SW 1271 (cell line): ENCODE measurements at places on chromosomes 1 and 21.

DNA sequence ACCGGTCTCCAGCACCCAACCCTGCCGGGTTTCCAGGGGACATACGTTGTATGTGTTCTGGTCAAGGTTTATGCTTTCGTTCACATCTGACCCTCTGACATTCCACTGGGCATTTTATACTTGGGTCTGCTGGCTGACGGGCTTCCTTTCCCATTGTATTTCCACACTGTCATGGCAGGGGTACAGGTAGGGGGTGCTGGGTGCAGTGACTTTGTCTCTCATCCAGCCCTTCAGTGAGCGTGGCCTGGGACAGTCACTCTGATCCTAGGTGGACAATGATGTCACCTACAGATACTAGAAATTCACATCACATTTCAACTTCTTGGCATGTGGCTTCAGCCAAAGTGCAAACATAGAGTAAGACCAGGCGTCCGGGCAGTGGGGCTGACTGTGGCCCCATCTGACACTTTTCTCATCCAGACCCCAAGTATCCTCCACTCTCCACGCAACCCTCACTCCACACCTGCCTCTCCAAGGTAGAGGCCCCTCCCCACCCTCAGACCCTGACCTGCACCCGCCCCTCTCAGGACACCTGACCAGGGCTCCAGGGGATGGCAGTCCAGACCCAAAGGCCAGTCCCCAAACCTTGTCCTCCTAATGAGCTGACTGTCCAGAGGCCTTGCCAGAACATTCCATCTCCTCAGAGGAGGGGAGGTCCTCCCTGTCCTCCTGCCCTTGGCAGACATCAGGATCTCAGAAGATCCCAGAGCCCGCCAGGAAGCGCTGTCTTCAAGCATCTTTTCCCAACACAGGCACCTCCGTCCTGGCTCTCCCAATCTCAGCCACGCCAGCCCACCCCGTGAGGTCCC is 743 bp upstream of the KRTAP10-10 start:
- no peak for DNase-seq

- no peak for DNase-seq
Measured at GRCh38 chr1:46372431-46372830, 21.7 kb upstream of the FAAH start.

GRCh38 chr1:200866521-200866920 is 6.3 kb upstream of the GPR25 start:
- no peak for DNase-seq

GRCh38 chr1:235866913-235867845 is 473 bp upstream of the LYST start:
- peak; percentile 54 for DNase-seq

DNA sequence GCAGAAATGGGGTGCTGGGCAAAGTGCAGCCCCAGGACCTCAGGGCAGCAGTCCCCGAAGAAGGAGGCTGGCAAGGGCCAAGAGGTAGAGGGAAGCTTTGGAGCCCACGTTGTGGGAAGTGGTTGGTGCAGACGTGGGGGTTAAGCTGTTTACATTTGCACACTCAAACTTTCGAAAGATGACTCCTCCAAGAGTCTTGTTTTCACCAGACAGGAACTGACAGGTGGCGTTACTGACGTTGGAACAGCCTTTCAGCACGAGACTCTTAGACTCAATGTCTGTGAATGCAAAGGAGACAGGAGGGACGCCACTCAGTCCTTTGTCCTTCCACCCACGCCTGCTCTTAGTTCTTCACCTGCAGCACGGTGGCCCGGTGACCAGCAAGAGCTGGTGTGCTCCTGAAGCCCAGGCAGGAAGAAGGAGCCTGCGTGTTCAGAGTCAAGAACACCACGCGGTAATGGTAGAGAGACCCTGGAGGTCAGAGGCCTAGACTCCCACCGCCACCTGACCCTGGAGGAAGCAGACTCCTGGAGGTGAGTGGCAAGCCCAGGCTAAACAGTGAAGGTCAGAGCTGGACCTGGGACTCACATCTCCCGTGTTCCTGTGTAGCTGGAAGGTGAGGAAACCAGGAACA is 15.9 kb downstream of the LYPD8 start:
- no peak for DNase-seq

GRCh38 chr1:11284784-11285183 is 11.8 kb downstream of the UBIAD1 start:
- DNase-seq, result no peak

- no peak for DNase-seq
Measured at GRCh38 chr1:208078752-208079151, 165.4 kb downstream of the PLXNA2 start.

GRCh38 chr1:154556422-154556821 is 2.0 kb downstream of the UBE2Q1 start:
- DNase-seq, result no peak

DNA sequence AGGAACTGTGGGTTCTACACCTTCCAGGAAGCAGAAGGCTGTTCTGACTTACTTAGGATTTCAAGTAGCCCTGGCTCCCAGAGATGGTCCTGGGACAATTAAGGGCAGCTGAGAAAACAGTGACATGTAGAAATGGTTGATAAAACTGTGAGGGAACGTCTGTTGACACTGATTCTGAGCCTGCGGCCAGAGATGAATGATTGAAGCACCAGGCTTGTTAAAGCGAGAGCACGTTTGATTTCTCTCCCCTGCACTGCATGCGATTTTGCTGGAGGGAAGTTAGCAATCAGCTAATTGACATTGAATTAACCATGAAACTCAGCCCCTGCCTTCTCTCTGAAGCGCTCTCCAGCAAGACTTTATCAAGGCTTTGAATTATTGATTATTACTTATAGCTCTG is 29.9 kb upstream of the POU3F1 start:
- DNase-seq, result no peak

DNA sequence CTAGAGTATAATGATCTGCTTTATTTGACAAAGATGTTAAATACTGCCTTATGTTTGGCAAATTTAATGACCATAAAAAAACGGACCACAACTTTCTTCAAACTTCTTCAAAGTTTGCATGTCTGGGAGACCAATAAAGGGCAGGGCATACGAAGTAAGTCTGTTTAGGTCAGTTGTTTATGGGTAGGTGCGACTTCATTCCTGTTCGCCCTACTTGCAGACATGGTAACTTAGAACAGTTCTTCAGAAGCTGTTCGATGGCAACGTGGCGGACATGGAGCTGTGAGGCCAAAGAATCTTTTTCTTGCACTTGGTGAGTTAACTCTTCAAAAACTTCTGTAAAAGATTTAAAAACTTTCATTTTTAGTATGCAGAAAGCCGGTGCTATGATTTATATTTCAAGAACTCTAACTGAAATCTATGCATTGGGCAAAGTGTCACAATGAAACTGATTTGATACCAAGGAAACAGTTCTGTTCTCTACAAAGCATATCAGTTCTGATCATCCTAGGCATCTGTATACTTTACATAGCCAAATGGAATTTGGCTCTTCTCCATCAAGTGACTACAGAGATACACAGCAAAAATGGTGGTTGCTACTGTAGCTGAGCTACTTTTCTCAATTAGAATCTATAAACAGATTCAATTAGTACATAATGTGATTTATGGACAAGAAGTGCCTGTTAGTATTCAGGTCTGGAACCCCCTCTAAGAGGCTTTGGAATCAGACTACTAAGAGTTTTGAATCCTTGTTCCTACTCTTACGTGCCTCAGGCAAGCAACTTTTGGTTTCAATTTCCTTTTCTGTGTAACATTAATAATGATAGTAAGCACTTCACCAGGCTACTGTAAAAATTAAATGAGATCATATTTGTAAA is 25.7 kb downstream of the C21orf91 start:
- no peak for DNase-seq

DNA sequence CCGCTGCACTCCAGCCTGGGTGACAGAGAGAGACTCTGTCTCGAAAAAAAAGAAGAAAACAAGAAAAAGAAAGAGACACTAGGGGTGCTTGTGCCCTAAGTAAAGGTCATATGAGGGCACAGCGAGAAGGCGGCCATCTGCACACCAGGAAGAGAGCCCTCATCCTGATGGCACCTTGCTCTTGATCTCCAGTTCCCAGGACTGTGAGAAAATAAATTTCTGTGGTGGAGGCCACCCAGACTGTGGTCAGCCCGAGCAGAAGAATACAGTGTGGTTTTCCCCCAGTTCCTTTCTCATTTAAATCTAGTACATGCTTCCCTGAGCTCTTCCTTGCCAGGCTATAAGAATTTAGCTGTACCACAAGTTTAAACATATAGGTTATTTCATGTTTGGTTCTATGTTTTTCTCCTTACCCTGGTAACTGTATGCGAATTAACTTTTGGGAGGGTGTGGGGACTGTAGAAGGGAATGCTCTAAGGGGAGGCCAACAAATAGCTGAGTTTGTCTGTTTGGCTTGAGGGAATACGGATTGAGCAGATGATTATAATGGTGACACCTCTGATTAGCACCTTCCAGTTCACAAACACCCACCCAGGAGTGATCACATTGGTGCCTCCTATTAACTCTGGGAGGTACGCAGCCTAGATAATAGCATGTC is 119.6 kb upstream of the ERRFI1 start:
- no peak for DNase-seq

GRCh38 chr1:47534436-47534835 is 96.6 kb downstream of the FOXD2 start:
- DNase-seq, result no peak

DNA sequence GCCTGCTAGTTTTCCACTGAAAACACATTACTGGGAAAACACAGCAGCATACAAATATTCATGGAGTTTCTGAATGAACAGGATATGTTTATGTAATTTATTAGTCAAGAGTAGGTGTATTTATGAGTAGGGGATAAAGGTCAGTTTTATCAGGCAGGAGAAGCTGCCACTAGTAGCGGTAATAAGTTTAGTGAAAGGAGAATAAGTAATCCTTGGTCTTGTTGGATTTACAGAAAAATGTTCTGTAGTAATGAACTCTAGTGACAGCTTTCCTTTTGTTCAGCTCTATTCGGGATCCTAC is 1.2 kb downstream of the MAST2 start:
- no peak for DNase-seq

GRCh38 chr1:58718435-58718834 is 18.6 kb upstream of the MYSM1 start:
- DNase-seq, result no peak

GRCh38 chr1:30745156-30745833 is 12.3 kb downstream of the LAPTM5 start:
- no peak for DNase-seq

- DNase-seq, result no peak
Measured at GRCh38 chr1:183331091-183331742, 87.0 kb downstream of the NMNAT2 start.

DNA sequence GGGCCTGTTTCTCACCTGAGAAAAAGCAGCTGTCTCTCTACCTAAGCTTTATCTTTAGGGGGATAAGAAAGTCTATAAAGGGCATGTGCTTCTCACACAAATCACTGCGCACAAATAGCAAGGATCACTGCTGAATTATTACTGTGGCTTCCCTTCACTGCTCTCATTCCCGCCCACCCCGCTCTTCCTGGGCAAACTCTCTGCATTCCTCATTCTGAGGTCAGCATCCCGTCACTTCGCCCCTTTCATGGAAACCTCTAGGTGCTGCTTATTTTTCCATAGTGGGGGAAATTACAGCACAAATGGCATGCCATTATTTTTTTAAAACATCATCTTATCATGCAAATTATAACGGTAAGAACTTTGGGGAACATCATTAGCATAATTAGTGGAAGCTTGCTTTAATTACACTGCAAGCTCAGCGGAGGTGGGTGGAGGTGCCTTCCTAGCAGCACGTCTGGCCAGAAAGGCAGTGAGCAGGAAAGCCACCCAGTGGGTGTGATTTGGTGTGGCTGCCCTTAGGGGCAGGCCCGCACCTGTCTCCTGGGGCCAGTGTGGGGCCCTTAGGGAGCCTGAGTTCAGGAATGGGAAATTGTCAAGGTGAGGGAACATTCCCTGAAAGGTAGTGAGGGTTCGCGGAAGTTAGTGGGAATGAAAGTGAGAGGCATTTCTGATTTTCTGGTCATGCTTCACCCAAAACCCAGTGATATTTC is 105.9 kb downstream of the LAMC2 start:
- DNase-seq, result no peak

DNA sequence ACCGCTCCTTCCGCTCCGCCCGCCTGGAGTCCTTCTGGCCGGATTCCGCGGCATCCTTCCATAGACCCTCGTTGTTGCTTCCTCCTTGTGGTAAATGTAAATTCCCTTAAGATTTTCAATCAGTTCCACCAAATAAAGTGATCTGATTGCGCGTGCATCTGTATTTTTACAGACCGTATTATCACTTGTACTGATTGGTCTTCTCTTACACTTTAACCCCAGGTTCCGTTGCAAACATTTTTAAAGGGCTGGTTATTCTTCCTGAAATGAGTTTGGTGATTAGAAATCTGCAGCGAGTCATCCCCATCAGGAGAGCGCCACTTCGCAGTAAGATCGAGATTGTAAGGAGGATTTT is 483 bp downstream of the YBEY start:
- DNase-seq, result no peak

DNA sequence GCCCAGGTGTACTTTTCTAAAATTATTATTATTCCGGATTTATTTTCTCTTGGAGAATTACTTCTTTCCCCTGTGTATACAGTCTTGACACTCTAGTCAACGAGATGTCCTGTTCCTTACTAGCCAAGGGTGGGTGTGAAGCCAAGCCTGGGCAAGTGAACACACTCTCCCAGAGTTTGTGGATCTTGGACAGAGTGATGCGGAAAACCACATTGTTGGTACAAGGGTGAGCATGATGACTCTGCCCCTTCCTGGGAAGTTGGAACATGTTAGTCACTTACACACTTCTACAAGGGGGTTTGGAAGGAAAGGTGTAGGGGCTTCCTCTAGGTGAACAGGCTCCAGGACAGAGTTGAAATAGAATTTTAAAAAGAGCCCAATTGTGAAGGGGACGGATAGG is 20.0 kb upstream of the RD3 start:
- DNase-seq, result no peak

GRCh38 chr1:29880556-29880955 is 644.2 kb downstream of the PTPRU start:
- peak; percentile 2 for DNase-seq

GRCh38 chr21:26756491-26757159 is 88.6 kb downstream of the ADAMTS1 start:
- no peak for DNase-seq

DNA sequence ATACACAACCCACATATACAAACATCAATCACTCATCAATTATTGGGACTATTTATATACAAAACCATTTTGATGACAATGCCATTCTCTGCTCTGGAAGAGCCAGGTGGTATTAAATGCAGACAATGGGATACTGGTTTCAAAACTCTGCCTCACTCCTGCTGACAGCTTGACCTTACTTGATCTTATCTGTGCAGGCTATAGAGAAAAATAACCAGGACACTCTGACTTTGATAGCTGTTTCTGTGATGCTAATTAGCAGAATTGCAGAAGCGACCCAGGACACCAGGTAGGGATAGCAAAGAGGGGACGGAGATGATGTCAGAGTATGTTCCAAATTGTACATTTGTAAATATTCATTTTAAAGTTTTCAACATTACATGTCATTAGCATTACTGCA is 89.5 kb downstream of the OLFM3 start:
- DNase-seq, result no peak

DNA sequence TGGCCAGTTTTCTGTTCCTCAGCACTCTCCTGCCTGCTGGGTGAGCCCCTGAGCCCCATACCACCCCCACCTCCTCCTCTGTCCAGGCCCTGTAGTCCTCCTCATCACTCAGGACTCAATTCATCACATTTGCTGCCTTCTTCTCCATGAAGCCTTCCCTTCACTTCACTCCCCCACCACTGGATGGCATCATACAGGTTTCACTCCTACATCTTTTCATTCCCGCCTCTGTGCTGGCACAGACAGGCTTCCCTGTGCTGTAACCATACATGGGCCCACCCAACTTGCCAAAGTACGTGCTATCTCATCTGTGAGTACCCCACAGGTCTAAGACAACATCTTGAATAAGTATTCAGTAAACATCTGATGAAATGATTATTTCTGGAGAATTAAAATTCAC is 56.9 kb downstream of the SLC45A1 start:
- DNase-seq, result no peak

GRCh38 chr1:169053196-169053595 is 53.3 kb upstream of the ATP1B1 start:
- no peak for DNase-seq
